ENCODE measurements at places on chromosomes 2 and 18.

DNA sequence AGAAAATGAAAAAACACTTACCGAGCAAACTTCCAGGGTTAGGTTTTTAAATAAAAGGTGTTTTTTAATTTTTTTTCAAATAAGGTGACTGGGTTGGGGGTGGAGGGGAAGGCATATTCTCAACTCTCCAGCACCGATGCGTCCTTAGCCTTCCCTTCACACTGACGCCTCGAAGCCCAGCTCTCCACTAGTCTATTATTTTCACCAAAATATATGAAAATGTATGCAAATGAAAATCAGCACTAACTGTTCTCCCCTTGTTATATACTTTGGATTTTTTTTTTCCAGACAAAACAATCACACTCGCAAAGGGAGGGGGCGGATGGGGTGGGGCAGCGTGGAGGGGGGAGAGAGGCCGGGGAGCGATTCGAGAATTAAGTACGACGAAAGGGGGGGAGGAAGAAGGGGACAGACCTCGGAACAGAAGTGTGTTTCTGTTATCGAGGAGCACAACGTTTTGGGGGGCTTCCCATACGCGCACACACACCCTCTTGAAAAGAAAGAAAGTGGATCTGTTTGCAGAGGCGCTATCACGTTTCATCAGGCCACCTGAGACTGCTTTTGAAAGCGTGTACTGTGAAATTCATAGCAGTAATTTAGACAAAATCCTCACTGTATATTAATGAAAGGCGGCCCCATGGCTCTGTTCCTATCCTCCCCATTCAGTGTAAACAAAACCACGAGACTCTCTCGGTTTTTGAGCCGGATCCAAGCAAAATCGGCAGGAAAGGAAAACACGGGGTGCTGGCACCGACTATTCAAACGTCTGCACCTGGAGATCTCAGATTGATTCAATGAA, 2.4 kb upstream of the POU3F3 start:
- DNase-seq, result no peak

DNA sequence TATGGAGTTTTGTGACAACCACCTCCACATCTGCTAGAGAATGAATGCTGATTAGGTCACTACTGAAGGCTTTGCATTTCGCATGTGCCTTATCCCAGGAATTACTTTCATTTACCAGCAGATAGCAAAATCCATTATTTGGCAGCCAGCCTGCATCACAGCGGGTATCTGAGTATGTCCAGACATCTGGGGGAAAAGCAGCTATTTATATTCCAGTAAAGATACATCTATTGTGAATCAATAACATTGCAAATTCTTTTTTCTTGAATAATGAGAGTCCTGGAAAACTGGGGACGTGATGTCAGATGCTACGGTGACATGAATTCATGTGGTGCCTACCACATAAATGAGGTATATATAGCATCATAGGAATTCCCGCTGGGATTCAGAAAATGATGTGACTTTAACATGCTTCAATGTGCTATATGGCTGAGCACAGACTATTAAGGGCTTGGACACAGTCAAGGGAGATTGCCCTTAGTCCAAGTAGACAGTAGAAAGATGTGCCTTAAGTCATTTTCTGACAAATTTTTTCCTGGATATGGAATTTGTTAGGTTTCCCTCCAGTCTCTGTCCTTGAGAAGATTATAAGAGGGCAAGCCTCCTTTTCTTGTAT, 84.2 kb upstream of the CD302 start:
- no peak for DNase-seq

DNA sequence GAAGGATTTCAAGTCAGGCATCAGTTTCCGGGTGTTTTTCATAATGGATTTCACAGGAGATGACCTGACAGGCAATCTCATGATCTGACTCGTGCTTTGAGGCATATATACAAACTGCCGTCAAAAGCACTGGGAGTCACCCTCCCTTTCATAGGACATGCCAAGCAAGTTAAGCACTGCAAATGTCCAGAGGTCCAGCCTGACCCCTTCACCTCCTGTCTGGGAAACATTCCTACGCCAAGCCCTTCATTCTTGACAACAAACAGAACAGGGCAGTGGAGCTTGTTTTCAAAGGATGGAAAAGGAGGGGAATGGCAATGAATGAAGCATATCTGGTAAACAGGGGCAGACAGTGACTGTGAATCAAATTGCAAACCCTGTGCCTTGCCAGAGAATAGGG, 963.6 kb downstream of the BCL11A start:
- DNase-seq, result no peak

DNA sequence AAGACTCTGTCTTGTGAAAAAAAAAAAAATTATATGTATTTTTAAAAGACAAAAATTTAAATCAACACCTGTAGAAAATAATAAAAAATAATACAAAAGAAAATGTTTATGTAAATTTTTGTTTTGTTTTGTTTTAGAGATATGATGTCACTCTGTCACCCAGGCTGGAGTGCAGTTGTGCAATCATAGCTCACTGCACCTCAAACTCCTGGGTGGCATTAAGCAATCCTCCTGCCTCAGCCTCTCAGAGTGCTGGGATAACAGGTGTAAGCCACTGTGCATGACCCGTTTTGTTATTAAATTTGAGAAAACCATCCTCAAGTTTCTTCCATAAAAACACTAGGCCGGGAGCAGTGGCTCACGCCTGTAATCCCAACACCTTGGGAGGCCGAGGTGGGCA, 56.2 kb upstream of the B3GNT7 start:
- no peak for DNase-seq

DNA sequence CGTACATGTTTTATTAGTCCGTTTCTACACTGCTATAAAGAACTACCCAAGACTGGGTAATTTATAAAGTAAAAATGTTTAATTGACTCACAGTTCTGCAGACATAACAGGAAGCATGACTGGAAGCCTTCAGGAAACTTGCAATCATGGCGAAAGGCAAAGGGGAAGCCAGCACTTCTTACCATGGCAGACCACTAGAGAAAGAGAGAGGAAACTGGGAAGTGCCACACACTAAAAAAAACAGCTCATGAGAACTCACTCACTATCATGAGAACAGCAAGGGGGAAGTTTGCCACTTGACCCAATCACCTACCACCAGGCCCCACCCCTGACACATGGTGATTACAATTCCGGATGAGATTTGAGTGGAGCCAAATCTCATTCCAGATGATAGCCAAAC, 466.2 kb downstream of the IRS1 start:
- no peak for DNase-seq

- no peak for DNase-seq
These were observed 53.9 kb downstream of the DYNC1I2 start for GRCh38 chr2:171741189-171741588.

DNA sequence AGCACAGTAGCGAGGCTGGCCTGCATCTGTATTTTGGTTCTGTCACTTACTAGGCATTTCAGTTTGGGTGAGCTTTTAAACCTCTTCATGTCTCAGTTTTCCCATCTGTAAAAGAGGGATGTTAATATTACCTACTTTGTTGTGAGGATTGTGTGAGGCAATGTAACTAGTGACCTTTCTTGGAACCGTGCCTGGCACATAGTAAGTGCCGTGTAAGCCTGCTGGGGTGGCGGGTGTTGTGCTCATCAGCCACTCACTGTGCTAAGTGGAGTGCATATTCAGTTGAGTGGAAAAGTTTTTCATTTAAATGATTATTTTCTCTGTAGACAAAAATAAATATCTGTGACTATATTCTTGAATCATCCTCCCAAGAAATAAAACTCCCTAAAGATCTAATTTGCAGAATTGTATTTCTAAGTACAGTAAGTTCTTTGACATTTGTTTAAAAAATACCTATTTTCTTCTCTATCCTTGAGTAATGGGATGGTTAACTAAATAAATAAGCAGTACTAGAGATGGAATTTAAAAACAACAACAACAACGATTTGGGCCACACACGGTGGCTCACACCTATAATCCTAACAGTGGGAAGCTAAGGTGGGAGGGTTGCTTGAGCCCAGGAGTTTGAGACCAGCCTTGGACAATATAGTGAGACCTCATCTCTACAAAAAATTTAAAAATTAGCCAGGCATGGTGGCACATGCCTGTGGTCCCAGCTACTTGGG, 56.7 kb downstream of the MALT1 start:
- no peak for DNase-seq

Measured in stimulated activated naive CD4-positive, alpha-beta T cell (primary cell).